CD8-positive, alpha-beta memory T cell (primary cell): ENCODE measurements at places on chromosomes 2 and 18. TPM values are rescaled to one million over a fixed set of nuclear protein-coding genes. Genes with fewer than 3 reads are reported as not detected.

- H3K4me1 ChIP-seq = no peaks in the 10 kb centered on the region
- no peak overlapping the region for H3K27ac ChIP-seq
- H3K36me3 ChIP-seq = no peaks in the 10 kb centered on the region
Observed at GRCh38 chr2:236857781-236858180, 227.9 kb upstream of the COPS8 start.

GRCh38 chr2:207046724-207047123 is 107.4 kb downstream of the CPO start:
- H3K4me3 ChIP-seq = no peak overlapping the region
- H3K27ac ChIP-seq = no peak overlapping the region
- no peaks in the 10 kb centered on the region for H3K27me3 ChIP-seq
- peak; percentile 45 for DNase-seq
- H3K4me1 ChIP-seq = peaks cover 9% of the 10 kb centered on the region

GRCh38 chr2:50672282-50672681 is 359.6 kb downstream of the NRXN1 start:
- no peak overlapping the region for H3K27ac ChIP-seq
- DNase-seq = no peak
- H3K4me3 ChIP-seq = no peak overlapping the region
- H3K36me3 ChIP-seq = no peaks in the 10 kb centered on the region
- H3K27me3 ChIP-seq = no peaks in the 10 kb centered on the region

DNA sequence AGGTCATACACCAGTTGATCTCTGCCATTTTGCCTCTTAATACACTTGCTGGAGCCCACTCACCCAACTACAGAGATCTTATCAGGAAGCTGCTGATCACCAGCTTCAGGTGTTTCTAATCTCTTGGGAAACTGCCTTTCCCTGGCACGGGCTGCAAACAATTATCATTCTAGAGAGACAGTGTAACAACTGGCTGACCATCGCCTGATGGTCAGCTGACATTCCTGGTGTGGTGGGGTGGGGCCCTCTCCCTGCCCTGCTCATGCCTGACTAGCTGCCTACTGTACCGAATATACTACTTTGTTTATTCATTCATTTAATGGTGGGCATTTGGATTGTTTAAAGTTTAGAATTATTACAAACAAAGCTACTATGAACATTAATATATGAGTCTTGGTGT is 311.5 kb downstream of the CBLN2 start:
- no peaks in the 10 kb centered on the region for H3K36me3 ChIP-seq
- no peaks in the 10 kb centered on the region for H3K27me3 ChIP-seq
- H3K4me3 ChIP-seq = no peak overlapping the region
- no peak for DNase-seq
- no peaks in the 10 kb centered on the region for H3K4me1 ChIP-seq

- no peaks in the 10 kb centered on the region for H3K27me3 ChIP-seq
- H3K27ac ChIP-seq = no peak overlapping the region
Observed at GRCh38 chr2:201854841-201855240, 48.5 kb downstream of the CDK15 start.

DNA sequence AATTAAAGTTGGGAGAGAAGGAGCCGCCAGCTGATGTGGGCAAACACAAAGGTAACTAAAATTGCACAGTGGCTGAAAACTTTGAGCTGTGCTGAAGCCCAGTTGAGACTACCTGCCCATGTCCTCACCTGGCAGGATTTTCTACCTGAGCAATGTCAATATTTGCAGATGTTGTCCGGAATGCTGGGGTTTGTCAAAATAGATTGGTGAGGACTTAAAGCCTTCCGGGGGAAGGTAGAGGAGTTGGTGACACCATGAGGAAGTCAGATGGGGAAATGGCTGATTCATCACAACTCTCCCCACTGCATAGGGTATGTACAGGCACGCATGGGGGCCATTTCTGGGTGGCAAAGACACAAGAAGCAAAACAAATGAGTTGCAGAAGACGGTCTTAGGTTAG is 114.9 kb downstream of the ALK start:
- no peak overlapping the region for H3K27ac ChIP-seq
- H3K27me3 ChIP-seq = no peaks in the 10 kb centered on the region
- H3K36me3 ChIP-seq = no peaks in the 10 kb centered on the region

- no peak for DNase-seq
- H3K4me3 ChIP-seq = no peak overlapping the region
- H3K27ac ChIP-seq = peak overlapping the region; percentile 21
Observed at GRCh38 chr2:55099878-55100820, 49.9 kb upstream of the RTN4 start.

- H3K4me1 ChIP-seq = no peaks in the 10 kb centered on the region
- no peak overlapping the region for H3K27ac ChIP-seq
- no peak overlapping the region for H3K4me3 ChIP-seq
- no peak for DNase-seq
- H3K36me3 ChIP-seq = no peaks in the 10 kb centered on the region
Observed at GRCh38 chr2:212646698-212647366, 108.2 kb upstream of the ERBB4 start.

DNA sequence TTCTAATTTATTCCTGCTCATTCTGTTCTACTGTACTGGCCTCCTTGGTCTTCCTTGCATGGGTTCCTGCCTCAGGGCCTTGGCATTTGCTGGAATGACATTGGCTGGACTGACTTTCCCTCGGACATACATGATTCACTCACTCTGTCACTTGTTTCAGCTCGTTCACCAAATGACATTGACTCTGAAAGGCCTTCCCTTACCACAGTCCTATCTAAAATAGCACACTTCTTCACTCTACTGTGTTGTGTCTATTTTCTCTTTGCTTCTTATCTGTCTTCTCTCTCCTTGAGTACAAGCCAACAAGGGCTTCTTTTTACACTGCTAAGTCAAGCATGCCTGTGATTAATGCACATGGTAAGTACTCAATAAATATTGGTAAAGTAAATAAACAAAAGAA is 65.6 kb downstream of the SCG2 start:
- H3K27ac ChIP-seq = no peak overlapping the region
- no peak for DNase-seq
- H3K4me3 ChIP-seq = no peak overlapping the region
- no peaks in the 10 kb centered on the region for H3K4me1 ChIP-seq

DNA sequence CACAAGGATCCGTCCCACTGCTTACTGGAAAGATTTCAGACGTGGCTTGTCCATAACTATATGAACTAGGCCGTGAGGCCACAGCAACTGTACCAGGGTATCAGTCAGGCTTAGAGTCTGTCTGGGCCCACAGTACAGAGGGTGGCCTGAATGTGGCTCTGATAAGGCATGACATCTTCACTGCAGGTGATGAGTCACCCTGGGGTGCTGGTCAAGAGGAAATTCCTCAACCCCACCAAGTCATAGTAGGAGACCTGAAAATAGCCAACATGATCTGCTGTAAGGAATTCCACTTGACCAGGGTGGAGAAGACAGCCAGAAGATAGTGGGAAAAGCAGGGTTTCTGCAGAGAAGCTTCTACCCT is 107.7 kb downstream of the INHBB start:
- no peaks in the 10 kb centered on the region for H3K36me3 ChIP-seq
- H3K27ac ChIP-seq = no peak overlapping the region
- H3K4me1 ChIP-seq = no peaks in the 10 kb centered on the region

- DNase-seq = no peak
- H3K4me3 ChIP-seq = no peak overlapping the region
- no peaks in the 10 kb centered on the region for H3K4me1 ChIP-seq
- no peaks in the 10 kb centered on the region for H3K27me3 ChIP-seq
- no peak overlapping the region for H3K27ac ChIP-seq
Observed at GRCh38 chr18:71849407-71849806, 694.7 kb downstream of the CBLN2 start.

DNA sequence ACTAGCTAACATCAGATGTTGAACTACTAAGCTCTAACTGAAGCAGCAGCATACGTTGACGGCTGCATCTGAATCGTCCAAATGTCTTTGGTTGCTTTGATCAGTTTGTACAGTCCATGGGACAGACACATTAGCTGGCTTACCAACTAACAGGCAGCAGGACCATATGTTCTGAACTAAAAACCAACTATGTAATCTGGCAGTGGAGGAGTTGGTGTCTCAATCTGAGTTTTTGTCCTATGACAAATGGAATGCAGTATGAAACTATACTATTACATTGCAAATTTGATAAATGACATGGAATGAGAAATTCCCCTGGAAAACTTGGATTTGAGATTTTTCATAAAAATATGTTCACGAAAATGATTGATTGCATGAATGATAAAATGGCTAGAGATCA is 79.5 kb downstream of the EPHA4 start:
- no peak overlapping the region for H3K27ac ChIP-seq
- H3K4me1 ChIP-seq = no peaks in the 10 kb centered on the region
- H3K36me3 ChIP-seq = no peaks in the 10 kb centered on the region

DNA sequence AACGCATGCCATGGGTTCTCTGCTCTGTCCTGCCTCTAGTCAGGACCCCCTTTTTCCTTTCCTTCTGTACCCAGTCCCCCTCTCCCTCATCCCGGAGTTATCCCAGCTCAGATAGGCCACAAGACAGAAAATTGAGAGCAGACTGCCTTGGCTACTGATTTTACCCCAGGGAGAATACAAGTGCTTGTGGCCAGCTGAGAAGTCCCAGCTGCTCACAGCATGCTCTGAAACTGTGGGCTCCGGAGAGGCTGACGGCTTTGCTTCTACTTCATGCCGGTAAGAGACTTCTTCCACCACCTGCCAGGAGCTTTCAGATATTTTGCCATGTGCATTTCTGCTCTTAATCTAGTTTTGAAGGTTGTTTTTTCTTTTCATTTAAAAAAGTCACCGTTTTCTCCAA is 20.0 kb upstream of the SIX2 start:
- no peak overlapping the region for H3K27ac ChIP-seq
- no peak overlapping the region for H3K4me3 ChIP-seq
- no peaks in the 10 kb centered on the region for H3K4me1 ChIP-seq
- no peak for DNase-seq
- no peaks in the 10 kb centered on the region for H3K36me3 ChIP-seq
- H3K27me3 ChIP-seq = no peaks in the 10 kb centered on the region

ACADL gene
- total RNA-seq = not detected
